Upper lobe of right lung (tissue), 1 donor: ENCODE measurements at places on chromosomes 12 and 14.

GRCh38 chr12:111209811-111210210 is 159.1 kb downstream of the PHETA1 start:
- DNase-seq = no peak

GRCh38 chr14:55043528-55043927 is 7.9 kb upstream of the MAPK1IP1L start:
- no peak for DNase-seq

DNA sequence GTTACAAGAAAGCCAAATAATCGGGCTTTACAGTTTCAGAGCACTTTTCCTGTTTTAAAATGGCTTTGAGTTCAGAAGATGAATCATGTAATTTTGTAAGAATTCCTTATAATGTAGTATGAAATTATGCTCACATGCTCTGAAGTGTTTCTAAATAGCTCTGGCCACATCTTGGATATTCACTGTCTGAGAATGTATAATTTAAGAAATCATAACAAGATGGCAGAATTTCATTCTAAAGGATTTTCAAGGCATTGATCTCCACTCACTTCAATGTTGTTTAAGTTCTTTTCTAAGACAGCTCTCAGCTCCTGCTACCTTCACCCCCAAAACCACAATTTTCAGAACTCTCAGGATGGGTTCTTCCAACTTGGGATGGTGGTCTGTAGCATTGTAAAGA is 180.1 kb downstream of the DACT1 start:
- DNase-seq = no peak

- DNase-seq = no peak
Measured at GRCh38 chr12:4323396-4323795, 2.4 kb downstream of the TIGAR start.

GRCh38 chr12:53053218-53054111 is 3.6 kb downstream of the TNS2 start:
- peak; percentile 86 for DNase-seq

DNA sequence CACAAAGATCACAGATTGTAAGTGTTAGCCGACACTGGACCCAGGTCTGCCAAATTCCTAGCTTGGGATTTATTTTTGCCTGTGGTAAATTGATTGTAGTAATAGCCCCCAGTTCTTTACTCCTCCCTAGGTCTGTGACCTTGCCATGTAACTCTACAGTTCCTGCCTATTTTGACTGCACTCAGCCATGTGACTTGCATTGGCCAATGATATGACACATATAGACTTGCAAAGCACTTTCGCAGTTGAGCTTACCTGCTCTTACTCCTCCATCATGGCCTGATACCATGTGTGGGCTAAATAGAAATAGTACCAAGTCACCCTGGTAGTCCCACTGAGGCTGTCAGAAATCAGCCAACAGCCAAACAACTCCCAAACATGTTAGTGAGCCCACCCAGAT is 240.3 kb downstream of the DUSP6 start:
- DNase-seq = no peak

- DNase-seq = no peak
Measured at GRCh38 chr14:51939226-51939625, 50.1 kb upstream of the RTRAF start.

DNA sequence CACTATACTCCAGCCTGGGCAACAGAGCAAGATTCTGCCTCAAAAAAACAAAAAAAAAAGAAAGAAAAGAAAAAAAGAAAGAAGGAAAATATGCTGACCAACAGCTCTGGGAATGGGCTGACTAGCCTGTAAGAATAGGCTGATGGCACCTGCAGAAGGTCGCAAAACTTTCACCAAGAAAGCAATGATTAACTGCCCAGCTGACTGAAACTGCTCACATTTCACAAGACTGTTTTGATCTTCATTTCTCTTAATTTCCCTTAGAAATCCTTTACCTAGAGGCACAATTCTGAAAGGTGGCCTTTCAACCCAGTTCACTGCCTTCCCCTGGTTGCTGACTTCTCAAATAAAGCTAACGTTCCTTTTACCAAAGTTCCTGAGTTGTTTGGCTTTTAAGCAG is 12.4 kb downstream of the BEST3 start:
- DNase-seq = no peak

- DNase-seq = no peak
Measured at GRCh38 chr14:89012282-89013097, 188.0 kb downstream of the TTC8 start.

GRCh38 chr14:32298346-32298745 is 30.8 kb upstream of the AKAP6 start:
- DNase-seq = no peak

DNA sequence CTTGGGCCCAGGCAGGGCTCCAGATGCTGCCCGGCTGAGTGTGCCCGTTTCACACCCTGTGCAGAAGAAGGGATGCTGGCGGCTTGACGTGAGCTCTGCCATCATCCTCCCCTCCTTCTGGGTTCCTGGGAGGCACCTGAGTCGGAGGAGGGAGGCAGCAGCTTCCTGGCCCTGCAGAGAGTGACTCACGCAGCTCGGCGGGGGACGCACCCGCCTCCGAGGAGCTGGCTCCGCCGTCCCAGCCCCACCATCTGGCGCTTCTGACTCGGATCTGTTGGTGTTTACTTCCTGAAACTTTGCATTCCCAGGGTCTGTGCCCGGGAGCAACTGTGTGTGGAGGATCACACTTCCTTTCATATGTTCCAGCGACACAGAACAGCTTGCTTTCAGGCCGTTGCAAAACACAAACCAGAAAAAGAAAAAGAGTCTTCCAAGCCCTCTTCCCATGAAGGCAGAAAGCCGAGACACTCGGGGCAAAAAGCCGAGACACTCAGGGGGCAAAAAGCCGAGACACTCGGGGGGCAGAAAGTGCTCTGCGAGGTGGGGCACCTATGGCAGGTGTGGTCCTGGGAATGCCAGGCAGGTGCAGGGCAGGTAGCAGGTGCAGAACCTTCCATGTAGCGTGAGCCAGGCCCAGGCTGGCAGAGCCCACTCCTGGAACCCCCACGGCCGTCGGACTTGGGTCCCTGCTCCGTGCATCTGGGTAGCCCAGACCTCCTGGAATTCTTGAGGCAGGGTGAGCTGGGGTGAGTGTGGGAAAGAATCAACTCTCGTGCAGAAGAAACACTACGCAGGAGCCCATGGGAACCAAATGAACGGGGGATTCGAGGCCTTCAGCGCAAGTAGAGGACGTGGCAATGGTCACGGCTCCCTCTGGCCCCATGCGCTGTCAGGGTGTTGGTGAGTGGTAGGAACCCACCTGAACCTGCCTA is 27.6 kb upstream of the GALNT9 start:
- peak; percentile 62 for DNase-seq

GRCh38 chr12:77133566-77133965 is 68.2 kb upstream of the E2F7 start:
- DNase-seq = no peak

DNA sequence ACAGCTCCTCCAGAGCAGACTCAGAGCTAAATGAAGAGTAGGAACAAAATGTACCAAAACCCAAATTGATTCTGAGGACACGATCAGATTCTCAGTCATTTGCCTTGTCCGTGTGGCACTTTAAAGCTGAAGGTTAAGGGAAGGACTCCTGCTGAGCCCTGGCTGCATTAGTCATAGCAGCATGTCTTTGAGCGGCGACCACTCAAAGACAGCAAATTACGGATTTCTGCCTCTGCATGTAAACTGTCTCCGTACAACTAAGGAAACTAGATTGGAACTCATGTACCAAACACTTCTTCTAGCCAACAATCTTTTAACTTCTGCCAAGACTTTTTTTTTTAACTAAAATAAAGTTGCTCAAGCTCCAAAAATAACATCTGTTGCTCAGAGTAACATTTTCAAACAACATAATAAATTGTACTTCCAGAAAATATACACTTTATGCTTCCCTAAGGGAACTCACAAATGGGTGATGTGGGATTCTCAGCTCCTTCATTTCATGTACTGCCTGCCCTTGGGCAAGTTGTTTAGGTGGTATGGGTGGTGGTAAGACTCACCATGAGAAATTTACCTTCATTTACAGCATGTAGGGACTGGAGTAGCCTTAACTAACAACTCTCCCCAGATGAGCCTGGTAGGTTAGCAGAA is 56.1 kb downstream of the RERG start:
- DNase-seq = no peak

DNA sequence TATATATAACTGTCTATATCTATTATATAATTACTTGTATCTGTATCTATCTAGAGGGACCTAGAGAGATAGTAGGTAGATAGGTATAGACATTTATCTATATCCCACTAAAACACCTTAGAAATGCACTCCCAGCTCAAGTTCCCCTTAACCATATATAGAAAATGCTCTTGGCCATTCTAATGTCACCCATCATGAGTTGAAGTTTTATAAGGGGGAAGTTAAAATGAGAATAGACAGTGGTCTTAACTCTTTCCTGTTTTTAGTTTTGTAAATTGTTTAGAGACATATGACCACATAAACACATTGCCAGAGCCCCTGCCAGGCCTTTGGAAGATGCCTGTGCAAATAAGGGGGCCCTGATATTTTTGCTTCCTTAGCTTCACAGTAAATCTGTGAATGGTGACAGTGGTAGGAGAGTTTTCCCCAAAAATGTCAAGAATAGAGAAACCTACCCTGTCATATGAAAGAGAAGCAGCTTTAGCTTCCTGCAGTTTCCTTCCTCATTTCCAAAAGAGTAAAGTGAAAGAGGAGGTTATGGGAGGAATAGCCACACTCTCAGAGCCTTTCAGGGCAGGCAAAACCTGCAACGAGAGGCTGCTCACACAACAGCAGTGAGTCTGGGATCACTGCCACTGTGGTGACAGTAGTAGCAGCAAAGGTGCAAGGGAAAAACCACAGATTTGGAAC is 45.5 kb downstream of the MGST1 start:
- DNase-seq = no peak

DNA sequence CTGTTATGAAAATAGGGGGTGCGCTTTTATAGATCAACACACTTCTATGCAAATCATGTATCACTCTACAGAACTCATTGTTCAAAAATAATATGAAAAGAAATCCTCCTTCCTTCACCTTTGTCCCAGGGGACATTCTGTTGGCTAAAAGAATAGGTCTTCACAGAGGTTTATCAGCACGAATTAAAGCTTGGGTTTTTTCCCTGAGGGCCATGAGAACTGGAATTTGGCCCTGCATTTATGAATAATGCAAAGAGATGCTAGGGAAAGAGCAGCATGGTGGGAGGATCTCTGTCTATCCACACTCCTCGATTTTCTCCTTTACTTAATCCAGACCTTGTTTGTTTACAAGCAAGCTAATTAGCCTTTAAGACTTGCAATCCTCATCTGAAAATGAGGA is 16.2 kb upstream of the CRADD start:
- no peak for DNase-seq

DNA sequence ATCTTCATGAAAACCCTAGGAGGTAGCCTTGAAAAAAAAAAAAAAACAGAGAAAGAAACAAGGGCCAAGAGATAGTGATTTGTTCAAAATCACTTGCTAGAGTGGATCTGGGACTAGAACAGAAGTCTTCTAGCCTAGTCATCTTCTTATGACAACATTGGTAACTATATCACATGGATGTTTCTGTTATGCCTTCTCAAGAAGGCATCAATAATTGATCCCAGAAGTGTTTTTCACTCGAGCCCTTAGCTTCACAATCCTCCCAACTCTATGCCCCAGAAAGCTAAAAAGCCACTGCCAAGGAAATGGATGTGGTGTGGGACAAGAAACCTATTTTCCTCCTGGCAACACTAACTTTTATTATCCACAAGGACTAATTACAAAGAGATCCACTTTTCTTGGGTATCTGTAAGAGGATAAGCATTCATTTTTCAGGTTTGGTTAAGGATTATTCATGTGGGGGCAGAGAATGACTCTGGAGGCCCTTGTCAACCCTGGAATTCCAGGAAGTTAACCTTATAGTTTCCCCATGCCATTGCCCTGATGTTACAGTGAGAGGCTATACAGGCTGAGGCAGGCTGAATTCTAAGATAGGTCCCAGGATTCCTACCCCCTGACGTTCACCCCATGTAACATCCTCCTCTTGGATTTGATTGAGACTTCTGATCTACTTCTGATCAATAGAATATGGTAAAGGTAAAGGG is 67.7 kb upstream of the CPM start:
- DNase-seq = no peak

- DNase-seq = no peak
Measured at GRCh38 chr12:98793121-98793520, 148.0 kb downstream of the APAF1 start.

GRCh38 chr14:35339761-35340406 is 47.7 kb downstream of the PSMA6 start:
- no peak for DNase-seq

DNA sequence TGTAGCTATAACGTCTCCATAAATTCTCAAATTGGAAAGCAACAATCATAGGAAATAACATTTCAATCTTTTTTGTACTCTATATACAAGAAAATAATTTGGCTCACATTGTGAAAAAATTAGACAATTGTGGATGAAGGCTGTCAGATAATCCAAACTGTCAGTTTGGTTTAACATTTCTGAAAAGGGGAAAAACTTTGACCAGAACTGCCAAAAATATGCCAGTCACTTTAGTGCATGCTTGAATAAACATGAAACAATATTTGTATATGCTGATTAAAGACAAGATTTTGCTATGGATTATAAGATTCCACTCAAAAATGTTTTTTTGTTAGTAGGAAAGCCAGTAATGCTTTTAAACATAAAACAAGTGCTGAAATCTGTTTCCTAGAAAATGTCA is 38.9 kb downstream of the CCDC59 start:
- DNase-seq = no peak
